ENCODE measurements at places on chromosomes 2 and 18.

- DNase-seq, result no peak
Observed at GRCh38 chr2:130286983-130287655, 55.6 kb upstream of the IMP4 start.

DNA sequence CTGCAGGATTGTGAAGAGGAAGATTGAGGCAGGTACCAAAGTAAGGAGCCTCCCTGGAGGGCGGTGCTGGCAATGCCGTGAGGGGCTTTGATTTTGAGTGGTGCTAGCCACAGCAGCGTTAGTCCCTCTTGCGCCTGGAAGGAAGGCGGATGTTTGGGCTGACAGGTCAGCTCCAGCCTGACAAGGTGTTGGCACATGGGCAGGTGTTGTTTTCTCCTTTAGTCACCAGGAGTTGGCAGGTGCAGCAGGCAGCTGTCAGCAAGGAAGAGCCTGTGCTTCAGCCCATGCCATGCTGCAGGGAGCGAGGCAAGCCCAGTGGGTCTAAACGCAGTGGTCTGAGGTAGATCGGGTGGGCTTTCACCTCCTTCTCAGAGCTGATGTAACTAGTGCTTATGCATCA lies 8.5 kb downstream of the SEC11C start:
- DNase-seq, result no peak

- DNase-seq, result no peak
Observed at GRCh38 chr2:30363406-30363805, 83.6 kb upstream of the LCLAT1 start.

DNA sequence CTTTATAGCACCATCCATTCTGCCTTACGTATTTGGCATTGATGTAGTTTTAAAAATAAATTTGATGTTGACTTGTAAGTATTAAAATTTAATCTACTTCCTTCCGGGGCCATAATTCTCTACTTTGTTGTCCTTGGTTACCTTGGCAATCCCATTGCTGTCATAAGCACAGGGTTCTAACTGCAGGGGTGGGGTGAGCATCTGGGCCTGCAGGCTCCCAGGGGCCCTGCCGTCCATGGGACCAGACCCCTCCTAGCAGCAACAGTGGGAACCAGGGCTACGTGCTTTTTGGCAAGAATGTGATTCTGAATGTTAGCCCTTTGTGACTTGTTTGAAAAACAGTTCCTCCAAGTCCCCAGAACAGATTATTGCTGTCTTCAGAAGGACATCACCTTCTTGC lies 4.9 kb downstream of the ASAP2 start:
- DNase-seq, result no peak

- DNase-seq, result no peak
Observed at GRCh38 chr2:660586-661359, 16.4 kb downstream of the TMEM18 start.

DNA sequence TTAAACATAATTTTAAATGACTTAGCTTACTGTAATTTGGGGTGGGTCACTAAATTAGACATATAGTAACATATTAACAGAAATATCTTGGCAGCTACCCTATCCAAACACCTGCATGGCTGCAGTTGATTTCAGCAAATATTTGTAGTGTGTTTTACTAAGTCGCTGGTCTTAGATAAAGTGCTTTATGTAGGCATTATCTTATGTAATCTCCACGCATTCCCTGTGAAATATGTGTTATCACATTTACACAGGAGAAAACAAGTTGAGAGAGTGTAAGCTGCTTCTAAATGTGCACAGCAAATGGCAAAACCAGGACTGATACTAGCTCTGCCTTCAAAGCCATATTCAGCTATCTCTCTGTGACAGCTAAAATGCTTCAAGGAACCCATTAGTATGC lies 72.0 kb downstream of the NYAP2 start:
- no peak for DNase-seq

DNA sequence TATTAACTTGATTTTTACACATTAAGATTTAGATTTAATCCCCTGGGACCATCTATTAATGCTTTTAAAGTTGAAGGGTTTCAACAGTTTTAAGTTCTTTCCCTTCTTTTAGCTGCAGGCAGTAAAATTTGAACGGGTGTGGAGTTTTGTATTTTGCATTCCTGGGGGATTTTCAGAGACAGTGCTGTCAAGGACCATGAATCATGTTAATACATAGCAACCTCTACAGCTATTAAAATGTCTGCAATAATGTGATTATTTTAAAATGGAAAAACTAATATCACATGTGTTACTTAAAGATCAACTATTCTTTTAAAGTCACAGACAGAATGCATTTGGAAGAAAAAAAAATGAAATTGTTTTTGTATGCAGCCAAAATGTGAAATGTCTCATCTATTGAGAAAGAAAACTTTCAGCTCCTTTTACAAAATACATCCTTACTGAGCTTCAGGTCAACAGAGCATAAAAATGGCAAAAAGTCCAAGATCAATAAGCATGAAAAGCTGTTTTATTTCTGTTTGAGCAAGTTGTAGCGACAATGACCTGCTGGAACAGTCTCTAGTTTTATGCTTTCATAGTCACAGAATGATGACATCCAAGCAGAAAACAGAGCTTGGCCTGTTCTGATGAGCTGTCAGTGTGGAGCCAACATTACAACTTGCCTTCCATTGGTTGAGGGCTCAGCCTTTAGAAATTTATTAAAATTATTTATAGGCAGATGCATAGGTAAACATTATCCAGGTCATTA lies 21.6 kb upstream of the ZNF521 start:
- DNase-seq, result no peak

DNA sequence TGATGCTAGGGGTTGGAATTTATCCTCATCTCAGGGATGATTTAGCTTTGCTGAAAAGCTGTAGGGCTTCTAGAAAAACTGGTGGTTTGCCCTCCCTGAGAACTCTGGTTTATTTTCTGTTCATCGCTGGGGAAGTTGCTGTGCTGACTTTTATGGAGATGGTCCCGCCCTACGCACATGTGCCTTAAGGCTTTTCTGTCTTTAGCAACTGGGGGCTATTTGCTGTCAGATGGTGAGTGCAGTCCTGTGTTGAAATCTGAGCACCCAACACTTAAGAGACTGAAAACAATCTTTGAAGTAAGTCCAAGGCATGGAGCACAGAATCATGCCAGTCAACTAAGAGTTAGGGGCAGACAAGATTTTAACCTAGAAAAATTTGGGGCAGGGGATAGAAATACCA lies 2148.4 kb upstream of the CELF4 start:
- no peak for DNase-seq

DNA sequence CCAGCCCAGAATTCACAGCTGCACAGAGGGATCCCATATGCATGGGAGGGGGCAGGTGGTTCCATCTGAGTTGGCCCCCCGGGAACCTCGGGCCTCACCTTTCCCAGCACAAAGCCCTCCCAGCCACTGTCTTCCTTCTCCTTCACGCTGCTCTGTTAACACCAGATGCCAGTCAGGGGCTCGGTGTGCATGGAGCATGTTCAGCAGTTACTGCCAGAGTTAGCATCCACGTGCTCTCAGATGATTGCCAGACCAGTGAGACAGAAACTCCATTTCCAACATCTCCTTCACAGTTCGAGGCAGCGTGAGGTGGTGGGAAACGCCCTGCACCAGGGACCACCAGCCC lies 101.0 kb downstream of the PTGR3 start:
- DNase-seq, result no peak
